ENCODE measurements at places on chromosomes 6 and 20. TPM values are rescaled to one million over a fixed set of nuclear protein-coding genes. Genes with fewer than 3 reads are reported as not detected.

- no peak for DNase-seq
Observed at GRCh38 chr20:50305636-50306477, 115.2 kb downstream of the CEBPB start.

DNA sequence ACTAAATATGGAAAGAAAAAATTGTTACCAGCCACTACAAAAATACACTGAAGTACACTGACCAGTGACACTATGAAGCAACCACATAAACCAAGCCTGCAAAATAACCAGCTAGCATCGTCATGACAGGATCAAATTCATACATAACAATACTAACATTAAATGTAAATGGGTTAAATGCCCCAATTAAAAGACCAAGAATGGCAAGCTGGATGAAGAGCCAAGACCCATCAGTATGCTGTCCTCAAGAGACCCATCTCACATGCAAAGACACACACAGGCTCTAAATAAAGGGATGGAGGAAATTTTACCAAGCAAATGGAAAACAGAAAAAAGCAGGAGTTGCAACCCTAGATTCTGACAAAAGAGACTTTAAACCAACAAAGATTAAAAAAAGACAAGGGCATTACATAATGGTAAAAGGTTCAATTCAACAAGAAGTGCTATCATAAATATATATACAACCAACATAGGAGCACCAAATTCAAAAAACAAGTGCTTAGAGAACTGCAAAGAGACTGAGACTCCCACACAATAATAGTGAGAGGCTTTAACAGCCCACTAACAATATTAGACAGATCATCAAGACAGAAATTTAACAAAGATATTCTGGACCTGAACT lies 104.8 kb downstream of the HACE1 start:
- no peak for DNase-seq

- DNase-seq, result no peak
Observed at GRCh38 chr20:15109494-15109893, 772.1 kb upstream of the FLRT3 start.

GRCh38 chr20:36836591-36837269 lies 39.2 kb upstream of the TLDC2 start:
- DNase-seq, result peak; percentile 82

Gene HLA-DRB5
- 0.48 TPM for total RNA-seq

GRCh38 chr6:27140999-27141528 lies 106.4 kb upstream of the PRSS16 start:
- DNase-seq, result no peak

DNA sequence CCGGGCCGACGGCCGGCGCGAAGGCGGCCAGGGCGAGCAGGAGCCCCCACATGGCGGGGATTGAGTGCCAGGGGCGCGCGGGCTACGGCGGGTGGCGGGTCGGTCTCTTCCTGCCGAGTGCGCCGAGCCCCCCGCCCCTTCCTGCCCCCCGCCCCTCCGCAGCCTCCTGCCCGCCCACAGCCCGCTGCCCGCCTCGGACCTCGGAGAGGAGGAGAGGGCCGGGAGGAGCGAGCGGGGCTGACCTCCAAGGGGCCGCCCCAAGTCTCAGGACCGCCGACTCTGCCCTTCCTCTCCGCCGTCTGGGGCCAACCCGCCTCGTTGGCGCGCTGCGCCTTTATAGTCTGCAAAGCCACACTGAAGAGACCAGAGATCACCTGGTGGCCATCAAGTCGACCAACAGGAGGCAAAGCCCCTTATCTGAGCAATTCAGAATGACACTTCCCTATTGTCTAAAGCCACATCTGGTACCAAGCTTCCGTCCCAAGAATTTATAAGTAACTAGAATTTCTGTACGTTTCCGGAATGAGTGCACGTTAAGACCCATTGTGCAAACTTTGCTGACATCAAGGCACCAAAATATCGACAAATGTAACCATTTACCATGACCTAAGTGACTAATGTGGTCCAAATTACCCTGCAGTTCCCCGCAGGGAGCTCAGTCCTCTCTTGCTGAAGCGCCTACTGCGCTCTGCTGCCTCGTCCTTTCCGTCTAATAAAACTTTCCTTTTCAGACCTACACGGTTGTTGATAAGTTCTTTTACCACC lies at the start of gene CPXM1:
Gene CPXM1 (minus strand): TSS at position 107 of the 765 bp plus-strand sequence. CDS start 55 bp downstream, at position 52.
- DNase-seq, result peak; percentile 36

DNA sequence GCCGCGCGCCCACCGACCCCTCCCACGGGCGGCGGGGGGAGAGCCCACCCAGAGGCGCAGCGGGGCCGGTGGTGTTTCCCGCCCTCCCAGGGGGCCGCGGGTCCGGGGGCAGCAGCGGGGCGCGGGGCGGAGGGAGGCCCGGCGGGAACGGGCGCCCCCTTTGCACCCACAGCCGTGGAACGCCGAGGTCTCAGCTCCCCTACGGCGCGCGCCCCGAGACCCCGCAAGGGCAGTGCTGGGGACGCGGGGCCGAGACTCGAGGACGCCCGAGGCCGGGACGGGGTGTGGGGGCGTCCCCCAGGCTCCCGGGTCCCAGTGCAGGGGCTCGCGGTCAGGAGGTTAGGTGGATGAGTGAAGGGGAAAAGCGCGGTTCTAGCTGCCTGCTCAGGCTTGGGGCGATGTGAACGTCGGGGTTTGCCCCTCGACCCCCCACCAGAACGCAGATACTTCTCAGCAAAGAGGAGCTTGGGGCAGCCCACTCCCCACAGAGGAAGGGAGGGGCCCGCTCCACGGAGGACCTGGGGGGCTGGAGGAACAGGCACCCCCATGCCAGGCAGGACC lies 65.5 kb upstream of the BHLHE23 start:
- DNase-seq, result no peak

- no peak for DNase-seq
Observed at GRCh38 chr6:83589076-83589475, 76.7 kb downstream of the PRSS35 start.

- DNase-seq, result no peak
Observed at GRCh38 chr6:42250274-42250931, 32.7 kb upstream of the MRPS10 start.

GRCh38 chr20:17823409-17824144 lies 123.8 kb downstream of the BANF2 start:
- DNase-seq, result no peak

Gene PGBD1
- 1.6 TPM for total RNA-seq
